NCI-H82 (cell line): ENCODE measurements at places on chromosomes 2 and 18.

GRCh38 chr2:129318581-129319421 is 660.7 kb upstream of the RAB6C start:
- no peak for DNase-seq

DNA sequence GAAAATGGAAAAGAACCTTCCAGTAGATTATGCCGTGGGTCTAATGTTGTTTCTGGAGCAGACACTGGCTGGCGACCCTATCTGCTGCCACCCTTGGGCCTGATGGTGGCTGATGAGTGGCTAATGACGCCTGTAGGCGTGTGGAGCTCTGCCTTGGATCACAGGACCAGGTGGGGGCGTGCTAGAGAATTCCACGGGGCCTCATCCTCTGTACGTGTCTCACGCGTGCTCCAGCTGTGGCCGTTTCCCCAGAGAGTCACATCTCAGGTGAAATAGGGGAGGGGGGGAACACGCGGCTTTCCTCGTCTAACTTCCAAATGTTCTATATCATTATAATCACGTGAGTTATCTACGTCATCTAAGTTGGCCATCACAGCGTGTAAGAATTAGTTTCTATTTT is 160.9 kb upstream of the SMIM21 start:
- no peak for DNase-seq

- no peak for DNase-seq
Observed at GRCh38 chr2:181892799-181893435, 1.4 kb downstream of the ITPRID2 start.

DNA sequence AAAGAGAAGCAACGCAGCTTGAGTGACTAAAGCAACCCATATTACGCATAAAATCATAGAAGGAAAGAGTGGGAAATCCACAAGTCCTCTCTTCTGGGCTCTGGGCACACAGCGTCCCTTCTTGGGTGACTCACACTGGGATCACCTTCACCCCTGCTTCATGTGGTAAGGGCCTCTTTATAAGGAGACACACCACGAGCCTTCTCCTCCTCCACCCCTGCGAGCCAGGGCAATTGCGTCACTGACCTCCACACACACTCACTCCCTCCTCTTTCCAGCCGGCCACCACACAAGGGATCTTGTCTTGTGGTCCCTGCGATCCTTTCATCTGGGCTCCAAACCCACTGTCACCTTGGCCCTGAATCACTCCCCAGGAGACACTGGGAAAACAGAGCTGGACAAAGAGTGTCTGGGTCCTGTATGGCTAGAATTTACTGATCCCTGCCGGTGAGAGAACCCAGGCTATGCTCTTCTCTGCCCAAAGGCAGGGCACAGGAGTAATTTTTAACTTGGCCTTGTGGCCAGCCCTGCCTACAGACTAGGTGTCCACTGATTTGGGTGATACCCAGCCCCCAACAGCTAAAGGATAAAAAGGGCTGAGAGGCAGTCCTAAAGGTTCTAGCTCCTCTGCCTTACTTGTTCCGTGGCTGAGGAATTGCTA is 35.3 kb downstream of the NHEJ1 start:
- no peak for DNase-seq

DNA sequence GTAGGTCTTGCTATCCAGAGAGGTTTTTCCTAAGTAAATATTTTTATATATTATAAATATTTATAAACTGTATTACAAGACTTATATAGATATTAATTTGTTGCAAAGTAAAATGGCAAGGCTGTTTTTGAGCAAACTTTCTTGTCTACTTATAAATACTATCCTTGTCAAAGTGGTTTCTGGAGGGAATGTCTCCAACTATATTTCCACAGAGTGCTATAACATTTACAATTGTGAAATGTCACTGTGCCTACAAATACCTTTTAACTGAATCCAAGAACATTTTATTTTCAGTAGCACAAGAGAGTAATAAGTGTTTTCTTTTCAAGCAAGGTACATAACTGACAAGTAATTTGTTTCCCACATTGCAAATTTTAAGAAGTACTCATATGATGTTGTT is 256.8 kb downstream of the ZNF385B start:
- DNase-seq = no peak
